Nephron progenitor cell (in vitro differentiated cells): ENCODE measurements at places on chromosomes 11 and 22.

DNA sequence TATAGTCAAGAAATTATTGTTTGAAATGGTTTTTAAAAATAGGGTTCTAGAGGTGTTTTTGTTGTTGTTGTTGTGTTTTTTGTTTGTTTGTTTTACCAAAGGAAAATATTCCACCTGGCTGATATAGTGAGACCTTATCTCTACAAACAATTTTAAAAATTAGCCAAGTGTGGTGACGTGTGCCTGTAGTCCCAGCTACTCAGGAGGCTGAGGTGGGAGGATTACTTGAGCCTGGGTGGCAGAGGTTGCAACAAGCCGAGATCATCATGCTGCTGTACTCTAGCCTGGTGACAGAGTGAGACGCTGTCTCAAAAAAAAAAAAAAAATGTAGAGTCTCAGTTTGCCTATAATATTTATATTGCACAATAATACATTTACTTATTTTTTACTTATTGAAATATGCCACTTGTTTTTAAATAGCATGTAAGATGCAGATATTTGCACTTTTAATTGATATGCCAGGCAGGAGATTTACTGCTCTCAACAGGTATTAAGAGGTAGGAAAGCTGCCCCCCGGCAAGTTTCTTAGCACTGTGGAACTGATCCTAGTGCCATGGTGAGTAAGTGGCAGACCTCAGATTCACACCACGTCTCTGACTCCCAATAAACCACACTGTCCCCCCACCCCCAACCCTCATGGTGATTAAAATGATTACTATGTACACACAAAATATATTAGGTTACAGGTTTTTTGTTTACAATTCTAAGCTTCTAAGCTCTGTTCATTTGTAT lies 157.4 kb downstream of the TEAD1 start:
- DNase-seq, result no peak

DNA sequence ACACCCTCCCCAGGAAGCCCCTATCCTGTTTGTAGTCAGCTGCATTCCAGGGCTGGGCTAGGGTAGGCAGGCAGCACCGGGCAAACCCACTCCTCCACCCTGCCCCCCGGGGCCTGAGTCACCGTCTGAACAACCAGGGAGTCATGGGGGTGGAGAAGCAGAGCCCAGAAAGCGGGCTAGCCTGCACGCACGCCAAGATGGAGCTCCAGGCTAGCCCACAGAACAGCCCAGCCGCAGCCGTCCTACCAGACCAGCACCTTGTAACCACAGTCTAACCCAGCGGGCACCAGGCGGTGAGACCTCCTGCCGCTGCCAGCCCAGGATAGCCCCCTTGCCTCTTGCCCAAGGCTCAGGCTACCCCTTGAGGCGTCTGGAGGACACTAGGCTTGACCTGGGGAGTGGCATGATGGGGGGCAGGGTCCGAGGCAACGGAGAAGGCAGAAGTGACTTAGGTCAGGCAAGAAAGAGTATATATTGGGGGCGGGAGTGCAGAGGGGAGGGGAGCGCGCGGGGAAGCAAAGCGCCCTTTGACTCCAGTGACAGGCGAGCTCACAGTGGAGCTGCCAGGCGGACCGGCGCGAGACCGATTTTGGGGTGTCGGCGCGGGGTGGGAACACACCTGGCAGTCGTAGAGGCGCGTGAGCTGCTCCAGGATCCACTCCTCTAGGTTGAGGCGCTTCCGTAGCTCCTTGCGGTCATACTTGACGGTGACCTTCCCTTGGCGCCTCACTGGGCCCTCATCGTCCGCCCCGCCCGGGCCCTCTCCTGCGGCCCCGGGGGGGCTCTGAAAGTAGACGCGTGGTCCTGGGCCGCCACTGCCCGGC lies 734 bp downstream of the PPP1R14B start:
- DNase-seq, result no peak

DNA sequence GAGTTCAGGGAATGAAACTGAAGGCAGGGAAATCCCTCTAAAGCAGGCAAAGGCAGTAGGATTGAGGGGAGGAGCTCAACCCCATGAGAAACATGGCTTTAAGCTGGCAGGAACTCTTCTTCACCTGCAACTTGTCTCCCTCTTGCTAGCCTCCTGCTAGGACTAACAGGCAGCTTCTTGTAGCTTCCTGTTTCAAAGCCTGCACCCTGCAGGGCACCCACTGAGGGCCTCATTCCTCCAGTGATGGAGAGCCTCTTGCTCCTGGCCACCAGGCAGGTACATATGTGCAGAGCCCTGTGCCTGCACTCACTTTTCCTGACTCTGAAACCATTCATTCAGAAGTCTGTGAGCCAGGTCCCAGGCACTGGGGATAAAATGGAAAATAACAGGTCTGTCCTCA lies 137.0 kb downstream of the SERGEF start:
- no peak for DNase-seq

DNA sequence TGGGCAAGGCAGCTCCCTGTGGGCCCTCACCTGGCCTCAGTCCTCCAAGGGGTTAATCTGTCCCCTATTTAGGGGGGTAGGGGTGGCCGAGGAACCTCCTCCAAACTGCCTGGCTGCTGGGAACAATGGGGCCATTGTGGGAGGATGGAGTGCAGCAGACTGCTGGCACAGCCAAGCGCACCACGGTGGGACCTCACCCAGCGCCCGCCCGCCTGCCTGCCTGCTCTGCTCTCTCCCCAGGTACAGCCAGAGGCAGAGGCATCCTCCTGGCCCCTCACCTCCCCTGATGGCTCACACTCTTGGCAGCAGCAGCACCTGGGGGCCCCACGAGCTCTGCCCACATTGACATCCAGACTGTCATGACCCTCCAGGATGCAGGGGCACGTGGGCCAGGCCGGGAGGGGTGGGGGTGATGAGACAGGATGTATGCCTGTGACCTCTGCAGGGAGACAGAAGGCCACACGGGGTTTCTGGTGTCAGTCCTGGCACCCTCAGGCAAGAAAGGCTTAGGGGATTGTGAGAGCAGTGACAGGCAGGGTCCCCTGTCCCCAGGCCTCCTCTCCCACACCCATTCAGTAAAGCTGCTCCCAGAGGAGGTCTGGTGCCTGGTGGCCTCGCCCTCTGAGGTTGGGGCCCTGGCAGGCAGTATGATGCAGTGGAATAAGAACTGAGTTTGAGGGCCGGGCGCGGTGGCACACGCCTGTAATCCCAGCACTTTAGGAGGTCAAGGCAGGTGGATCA lies 11.4 kb downstream of the BCL9L start:
- DNase-seq, result no peak

- no peak for DNase-seq
Measured at GRCh38 chr11:102426000-102426399, 26.6 kb downstream of the TMEM123 start.

DNA sequence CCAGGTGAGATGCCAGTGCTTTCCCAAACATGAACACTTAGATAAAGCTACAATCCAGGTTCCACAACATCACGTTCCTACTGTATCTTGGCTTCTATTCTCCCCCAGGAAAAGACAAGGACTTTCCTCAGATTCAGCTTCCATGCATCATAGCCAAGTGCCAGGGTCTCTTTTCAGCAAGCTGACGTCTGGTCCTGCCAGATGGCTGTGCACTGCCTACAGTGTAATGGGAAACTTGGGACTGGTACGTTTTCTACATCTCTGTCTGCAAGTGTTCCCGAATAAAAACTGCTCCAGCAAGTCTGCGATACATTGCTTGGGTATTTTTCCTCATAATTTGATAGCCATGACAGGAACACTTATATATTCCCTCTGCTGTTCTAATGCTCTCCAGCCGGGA lies 412.5 kb downstream of the FAM181B start:
- no peak for DNase-seq

GRCh38 chr22:44289414-44290171 lies 23.2 kb downstream of the SHISAL1 start:
- peak; percentile 76 for DNase-seq

GRCh38 chr11:106834567-106834966 lies 183.7 kb downstream of the GUCY1A2 start:
- no peak for DNase-seq

DNA sequence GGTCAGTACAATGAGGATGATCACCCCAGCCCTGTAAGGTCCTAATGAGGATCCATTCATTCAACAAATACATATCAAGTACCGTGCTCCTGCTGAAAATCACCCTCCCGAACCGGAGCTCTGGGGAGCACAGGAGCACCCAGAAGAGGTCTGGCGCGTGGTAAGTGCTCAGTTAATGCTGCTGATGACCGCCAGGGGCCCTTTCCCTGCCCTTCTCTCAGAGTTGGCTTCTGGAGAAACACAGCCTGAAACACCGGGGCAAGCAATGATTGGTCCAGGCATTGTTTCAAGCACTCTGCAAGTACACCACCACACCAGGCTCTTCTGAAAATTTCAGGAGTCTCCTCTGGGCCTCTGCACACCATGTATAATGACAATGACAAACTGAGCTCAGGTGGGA lies 3.8 kb upstream of the CCDC86 start:
- no peak for DNase-seq

- DNase-seq, result no peak
Measured at GRCh38 chr11:49208006-49208721, at the start of gene FOLH1. TSS of gene FOLH1 (minus strand) at chr11:49208602. CDS start at chr11:49208409, 193 bp downstream.

DNA sequence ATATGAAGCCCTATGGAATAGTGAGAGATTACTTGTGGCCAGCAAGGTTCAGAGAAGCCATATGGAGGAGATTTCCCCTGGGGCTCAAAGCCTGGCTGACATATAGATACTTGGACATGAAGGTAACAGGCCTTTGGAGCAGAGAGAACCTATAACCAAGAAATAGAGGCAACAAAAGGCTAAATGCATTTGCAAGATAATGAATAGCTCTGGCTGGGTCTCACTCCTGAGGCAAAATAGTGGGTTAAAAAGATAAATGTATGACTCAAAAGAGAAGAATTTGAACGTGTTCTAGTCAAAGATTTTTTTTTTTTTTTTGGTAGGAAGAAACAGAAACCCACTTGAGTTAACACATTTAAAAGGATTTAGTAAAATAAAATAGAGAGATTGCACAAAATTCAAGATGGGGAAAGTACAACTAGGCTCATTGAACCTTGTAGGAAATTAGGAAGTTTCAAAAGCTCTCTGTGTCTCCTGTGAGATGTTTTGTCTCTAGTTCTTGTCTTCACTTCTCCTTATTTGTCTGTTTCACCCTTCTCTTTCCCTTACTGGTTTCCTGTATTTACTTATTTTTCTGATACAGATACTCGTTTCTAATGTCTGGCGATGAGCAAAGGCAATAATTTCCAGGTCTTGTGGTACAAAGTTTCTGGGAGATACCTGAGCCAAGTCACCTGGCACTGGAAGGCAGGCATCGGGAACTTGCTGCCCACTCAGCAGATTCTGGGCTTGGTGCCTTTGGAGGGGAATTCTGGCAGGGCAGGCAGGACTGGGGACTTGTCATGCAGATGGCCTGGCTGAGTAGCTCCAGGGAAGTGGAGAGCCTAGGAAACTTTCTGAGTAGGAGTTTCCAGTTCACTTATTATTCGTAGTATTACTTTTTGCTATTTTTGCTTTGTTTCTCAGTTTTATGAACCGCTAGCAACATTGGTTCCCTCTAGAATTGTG lies 49.2 kb upstream of the SESN3 start:
- no peak for DNase-seq

- DNase-seq, result no peak
Measured at GRCh38 chr11:126434950-126435335, 79.5 kb downstream of the ST3GAL4 start.

- DNase-seq, result no peak
Measured at GRCh38 chr22:19823902-19824211, 30.8 kb downstream of the GNB1L start.

GRCh38 chr11:134349802-134350355 lies 18.1 kb downstream of the GLB1L2 start:
- no peak for DNase-seq

DNA sequence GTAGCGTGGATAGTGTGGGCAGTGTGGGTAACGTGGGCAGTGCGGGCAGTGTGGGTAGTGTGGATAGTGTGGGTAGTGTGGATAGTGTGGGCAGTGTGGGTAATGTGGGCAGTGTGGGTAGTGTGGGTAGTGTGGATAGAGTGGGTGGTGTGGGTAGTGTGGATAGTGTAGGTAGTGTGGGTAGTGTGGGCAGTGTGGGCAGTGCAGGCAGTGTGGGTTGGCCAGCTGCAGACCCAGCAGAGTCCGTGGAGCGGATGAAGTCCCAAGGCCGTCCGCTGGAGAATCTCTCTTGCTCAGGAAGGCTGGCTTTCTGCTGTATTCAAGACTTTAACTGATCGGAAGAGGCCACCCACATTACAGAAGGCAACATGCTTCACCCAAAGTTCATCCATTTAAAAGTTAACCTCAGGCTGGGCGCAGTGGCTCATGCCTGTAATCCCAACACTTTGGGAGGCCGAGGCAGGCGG lies 26.1 kb upstream of the KRTAP5-6 start:
- no peak for DNase-seq

- DNase-seq, result peak; percentile 55
Measured at GRCh38 chr11:118790357-118791110, 430 bp downstream of the DDX6 start.

- no peak for DNase-seq
Measured at GRCh38 chr11:35031867-35032266, 107.1 kb upstream of the CD44 start.

DNA sequence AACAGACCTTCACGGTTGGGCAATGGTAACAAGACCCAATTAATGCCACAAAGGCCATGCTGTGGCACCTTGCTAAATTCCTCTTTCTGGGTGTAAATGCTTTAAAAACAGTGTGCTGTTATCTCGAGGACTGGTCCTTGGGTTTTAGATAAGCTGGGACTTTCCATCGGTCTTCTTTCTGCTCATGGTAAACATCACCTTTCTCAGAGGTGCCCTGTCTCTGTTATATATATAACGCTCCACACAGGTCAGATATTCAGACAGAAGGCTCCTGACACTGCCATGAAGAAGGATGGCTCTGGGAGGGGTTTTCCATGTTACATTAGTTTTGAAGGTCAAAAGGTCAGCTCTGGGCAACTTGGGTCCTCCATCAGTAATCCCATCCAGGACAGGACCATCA lies 151.6 kb downstream of the BBOX1 start:
- DNase-seq, result no peak

- no peak for DNase-seq
Measured at GRCh38 chr11:129703846-129704245, 111.8 kb upstream of the TMEM45B start.

DNA sequence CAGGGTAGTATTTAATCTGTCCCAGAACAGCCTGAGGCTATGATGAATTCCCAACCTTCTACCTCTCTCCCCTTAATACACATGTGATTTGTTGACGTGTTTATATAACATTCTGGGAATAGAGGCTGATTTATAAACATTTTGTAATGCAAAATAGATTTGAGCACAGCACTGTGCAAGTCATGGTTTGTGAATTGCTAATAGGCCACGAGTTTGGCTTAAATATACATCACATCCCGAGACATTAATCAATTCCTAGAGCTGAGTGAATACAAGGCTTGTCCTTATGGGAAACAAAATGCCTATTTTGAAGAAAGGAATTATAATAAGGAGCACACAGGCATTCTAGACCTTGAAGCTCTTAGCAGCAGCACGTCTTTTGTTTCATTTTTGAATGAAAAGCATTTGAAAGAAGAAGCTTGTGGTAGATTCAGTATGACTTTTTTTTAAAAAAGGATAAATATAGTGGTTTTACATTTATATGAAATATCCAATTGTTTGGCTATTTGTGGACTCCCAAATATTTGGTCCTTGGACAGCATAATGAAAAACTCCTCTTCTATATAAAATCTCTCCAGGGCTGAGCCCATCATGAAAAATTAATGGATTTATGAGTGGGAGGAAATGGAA lies 116.4 kb downstream of the SLC17A6 start:
- DNase-seq, result no peak
